ENCODE measurements at places on chromosomes 3 and 15. TPM values are rescaled to one million over a fixed set of nuclear protein-coding genes. Genes with fewer than 3 reads are reported as not detected.

DNA sequence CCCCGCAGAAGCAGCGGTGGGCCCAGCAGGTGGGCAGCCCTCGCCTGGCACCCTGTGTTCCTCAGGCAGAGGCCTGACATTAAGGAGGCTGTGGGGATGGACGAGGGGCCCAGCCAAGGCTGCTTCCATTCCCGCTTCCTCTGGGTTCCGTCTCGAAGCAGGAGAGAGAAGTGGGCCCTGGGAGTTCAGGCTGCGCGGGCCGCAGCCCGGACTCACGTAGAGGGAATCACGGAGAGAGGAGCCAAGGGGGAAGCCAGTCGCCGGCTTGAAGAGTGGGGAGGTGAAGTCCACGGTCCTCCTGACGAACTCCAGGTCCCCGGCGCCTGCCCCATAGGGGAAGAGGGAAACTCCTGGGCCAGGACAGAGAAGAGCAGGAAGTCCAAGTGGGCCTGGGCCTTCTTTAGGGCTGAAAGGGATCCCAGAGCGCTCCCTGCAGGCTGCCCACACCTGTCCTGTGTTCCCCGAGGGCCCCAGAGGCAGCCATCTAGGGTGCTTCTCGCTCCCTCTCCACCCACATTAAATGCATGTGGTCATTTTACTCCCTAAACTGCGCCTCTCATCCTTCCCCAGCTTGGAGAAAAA lies 37.7 kb downstream of the MUC4 start:
- DNase-seq, result peak; percentile 17

- no peak for DNase-seq
These were observed 96.5 kb upstream of the TNFAIP8L3 start for GRCh38 chr15:51191072-51191670.

- DNase-seq, result no peak
These were observed 244.8 kb downstream of the EPHA6 start for GRCh38 chr3:97059168-97059567.

DNA sequence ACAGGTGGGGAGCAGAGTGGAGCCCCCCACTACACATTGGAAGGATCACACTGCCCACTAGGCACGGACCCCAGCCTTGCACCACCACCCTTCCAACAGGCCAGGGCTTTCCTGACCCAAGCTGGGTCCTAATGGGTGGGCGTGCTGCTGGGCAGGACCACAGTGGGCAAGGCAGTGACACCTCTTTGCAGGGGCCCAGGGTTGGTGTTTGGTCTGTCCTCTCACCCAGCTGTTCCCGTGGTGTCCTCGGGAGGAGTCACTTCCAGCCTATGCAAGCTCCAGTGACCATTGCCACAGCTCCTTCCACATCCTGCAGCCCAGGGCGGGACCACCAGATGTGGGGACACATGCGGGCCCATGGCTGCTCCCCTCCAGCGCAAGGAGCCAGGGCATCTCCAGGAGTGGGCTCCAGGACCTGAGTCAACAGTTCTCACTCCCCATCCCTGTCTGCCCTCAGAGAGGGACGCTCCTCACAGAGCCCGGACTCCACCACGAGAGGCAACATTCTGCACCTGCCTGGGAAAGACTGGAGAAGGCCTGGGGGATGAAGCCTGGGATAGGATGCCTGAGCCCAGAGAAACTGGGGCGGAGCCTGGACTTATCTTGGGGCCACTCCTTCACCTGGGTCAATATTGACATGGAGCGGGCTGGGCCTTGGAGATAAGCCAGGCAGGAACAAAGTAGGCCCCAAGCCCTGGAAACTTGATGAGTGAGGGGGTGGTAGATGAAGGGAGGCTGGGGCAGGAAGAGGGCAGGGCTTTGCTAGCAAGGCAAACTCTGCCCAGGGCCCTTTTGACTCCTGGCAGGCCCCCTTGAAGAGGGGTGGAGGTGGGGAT lies 3.9 kb upstream of the VILL start:
- DNase-seq, result peak; percentile 93

- DNase-seq, result no peak
These were observed 235.4 kb downstream of the FOXP1 start for GRCh38 chr3:71348001-71348632.

DNA sequence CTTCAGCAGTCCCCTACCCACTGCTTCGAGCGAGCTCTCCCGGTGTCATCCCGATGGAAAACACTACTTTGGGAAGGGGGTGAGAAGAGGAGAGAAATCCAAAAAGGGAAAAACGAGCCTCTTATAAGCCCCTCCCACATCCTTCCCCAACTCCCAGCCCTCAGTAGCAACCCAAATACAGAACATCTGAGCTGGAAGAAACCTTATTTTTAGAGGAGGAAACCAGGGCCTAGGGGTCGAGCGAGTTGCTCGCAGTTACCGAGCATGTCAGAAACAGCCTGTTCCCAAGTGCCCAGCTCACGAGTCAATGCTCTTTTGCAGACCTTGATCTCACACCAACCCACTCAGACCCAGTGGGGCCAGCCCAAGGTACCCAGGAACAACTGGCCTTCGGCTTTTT lies 14.2 kb downstream of the RBPMS2 start:
- DNase-seq, result no peak

GRCh38 chr15:90248789-90249202 lies 560 bp upstream of the TTLL13 start:
- DNase-seq, result no peak

GRCh38 chr15:88621789-88622604 lies 857 bp downstream of the AEN start:
- no peak for DNase-seq

DNA sequence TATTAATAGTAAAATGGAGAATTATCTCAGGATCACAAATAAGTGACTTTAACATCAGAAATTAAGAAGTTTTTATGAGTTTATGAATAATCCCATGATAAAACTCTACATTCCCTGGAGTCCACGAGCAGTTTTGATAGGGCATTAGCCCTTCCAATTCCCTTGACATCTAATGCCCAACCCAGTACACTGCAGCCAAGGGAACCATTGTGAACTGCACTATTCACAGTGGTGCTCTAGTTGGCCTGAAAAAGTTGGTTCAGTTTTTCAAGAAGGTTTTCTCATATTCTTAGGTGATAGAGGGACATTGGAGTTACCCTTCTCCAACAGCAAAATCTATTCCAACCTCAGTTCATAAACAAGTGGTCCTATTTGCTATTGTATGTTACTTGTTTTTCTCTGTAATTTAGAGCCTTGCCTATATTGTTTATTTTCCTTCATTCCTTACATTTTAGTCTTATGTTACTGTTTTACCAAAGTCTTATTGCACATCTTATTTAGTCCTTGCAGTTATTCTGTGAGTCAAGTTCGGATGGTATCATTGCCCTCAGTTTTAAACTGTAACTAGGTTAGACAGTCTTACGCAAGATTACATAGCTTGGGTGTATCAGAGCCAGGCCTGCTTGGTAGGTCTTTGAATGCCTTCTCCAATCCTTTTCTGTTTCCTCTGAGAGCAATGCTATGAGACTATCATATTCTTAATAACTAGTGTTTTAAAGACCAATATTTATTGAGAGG lies 57.9 kb upstream of the SAMMSON start:
- DNase-seq, result no peak

GRCh38 chr3:128416578-128417211 lies 50.0 kb downstream of the DNAJB8 start:
- DNase-seq, result no peak

DNA sequence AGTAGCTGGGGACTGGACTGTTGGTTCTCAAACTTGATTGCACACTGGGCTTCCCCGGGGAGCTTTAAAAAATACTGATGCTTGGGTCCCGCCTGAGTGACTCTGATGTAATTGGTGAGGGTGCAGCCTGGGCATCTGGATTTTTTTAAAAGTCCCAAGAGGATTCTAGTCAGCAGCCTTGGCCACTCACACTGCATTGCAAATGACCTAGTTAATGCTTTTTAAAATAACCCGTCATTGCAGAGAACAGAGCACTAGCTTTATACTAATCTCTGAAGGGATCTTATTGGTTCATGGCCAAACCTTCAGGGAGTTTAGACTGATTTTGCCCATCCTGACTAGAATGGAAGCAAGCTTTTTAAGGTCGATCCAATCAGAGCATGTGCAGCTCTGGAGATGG lies 310.6 kb upstream of the PROK2 start:
- no peak for DNase-seq

DNA sequence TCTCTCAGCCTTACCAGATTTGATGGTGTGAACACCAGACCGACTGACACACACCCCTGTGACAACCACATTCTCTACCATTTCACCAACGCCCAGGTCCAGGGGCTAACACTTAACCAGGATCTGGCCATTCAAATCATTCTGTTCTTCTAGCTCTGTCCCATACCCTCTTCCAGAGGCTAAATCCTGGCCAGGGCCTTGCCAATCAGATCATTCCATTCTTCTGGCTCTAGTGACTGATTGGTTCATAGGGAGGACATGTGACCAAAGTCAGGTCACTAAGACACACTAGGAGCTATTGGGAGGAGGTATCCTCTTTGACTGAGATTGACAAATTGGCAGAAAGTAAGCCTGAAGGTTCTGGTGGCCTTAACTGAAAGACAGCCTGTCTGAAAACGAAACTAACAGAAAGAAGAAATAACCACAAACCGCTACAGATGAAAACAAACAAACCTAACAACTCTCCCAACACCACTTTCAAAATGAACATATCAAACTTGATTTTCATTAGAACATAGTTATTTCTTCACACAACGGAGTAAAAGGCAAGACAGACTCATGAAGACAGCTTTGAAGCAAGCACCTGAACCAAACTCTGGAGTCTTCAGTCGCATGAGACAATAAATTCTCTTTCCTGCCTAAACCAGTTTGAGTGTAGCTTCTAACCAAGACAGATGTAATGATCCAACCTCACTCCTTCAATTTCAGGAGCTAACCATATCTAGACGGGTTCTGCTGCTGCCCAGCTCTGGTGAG lies 68.5 kb downstream of the TRANK1 start:
- no peak for DNase-seq

- DNase-seq, result no peak
These were observed 31.1 kb upstream of the HHATL start for GRCh38 chr3:42733501-42734262.

DNA sequence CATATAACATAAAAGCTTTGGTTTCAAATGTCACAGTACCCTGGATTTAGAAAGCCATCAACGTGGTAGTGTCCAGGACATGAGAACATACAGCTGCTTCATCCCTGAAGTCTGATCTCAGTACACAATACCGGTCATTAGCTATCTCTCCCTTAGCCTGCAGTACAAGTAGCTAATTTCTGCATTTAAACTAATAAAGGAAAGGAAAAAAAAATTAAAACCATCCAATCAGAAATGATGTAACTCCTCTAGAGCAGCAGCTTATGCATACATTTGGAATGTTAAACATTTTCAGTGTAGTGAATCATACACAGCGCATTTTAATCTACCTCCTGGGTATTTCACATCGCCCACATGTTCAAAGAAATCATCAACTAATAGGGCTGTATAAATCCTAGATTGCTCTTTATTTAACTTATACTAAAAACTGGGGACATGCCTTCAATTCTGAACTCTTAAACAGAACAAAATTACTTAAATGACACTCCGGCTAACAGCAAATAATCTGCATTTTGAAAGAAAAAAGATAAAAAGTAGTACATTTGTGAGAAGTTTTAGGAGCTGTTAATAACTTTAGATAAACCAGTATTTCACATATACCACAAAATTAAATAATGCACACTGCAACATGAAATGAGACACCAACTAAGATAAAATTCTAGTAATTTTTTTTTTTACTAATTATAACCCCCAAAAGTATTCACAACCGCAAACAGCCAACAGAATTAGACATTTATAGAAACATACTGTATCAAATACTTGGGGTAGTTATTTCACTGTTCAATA lies 3.7 kb downstream of the IGF2BP2 start:
- DNase-seq, result no peak

DNA sequence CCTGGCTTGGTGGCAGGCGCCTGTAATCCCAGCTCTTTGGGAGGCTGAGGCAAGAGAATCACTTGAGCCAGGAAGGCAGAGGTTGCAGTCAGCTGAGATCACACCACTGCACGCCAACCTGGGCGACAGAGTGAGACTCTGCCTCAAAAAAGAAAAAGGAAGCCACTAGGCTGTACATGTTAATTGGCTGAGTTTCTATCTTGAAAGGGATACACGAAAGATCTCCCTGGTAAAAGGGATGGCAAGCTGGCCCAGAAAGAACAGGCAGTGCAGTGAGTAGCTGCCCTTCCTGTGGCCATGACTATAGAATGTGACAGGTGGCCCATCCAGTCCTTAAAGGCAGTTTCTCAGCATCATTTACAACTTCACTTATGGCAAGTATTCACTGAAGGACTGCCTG lies 12.3 kb downstream of the LRIG1 start:
- no peak for DNase-seq

DNA sequence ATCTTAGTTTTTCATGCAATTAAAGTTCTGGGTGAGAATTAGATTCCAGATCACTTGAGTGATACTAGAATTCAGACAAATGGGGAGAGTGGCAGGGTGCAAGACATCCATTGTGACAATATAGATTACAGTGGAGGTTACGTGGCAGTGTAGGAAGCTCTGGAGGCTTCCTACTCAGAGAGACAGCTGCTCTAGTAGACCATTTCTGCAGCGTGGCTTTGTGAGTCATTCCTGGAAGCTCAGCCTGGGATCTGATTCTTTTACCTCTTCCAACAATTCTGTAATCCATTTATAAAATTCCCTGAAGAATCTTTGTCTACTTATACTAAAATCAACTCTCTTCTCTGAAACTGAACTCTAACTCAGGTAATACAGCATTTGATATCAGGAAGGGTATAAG lies 90.4 kb upstream of the ASB14 start:
- DNase-seq, result no peak

GRCh38 chr3:11120091-11120805 lies 34.0 kb upstream of the HRH1 start:
- no peak for DNase-seq

DNA sequence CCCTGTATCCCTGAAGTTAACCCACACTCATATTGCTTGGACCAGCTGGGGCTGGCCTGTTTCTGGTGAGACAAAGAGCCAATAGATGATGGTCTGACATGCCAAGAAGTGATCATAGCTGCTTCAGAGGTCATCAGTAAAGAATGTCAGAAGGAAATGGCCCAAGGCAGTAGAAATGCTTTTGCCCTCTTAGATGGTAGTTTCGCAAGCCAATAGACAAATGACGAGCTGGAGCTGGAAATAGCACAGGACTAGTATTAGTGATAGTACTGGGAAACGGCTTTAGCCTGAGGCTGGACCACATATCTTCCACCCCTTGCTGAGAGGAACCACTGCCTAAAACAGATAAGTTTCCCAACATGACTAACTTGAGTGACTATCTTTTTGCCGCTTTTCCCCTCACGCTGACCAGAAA lies 176.1 kb upstream of the THBS1 start:
- DNase-seq, result no peak

GOLGA8G gene
- not detected for total RNA-seq

EPHA6 gene
- 0.55 TPM for total RNA-seq

DUOX1 gene
- 0.43 TPM for total RNA-seq

CIB2 gene
- total RNA-seq, result 10.9 TPM

CHRNA7 gene
- total RNA-seq, result 3.4 TPM

HACL1 gene
- 24.2 TPM for total RNA-seq

MKRN2OS gene
- total RNA-seq, result 2.2 TPM

KLHL6 gene
- 3.0 TPM for total RNA-seq

TUBGCP5 gene
- total RNA-seq, result 13.8 TPM

ABHD14A gene
- 14.8 TPM for total RNA-seq

NR2E3 gene
- total RNA-seq, result 1.2 TPM

ARPIN gene
- total RNA-seq, result 45.8 TPM

KIF15 gene
- 2.4 TPM for total RNA-seq
